Thymus (tissue), 14 donors: ENCODE measurements at places on chromosomes 1 and 21. TPM values are rescaled to one million over a fixed set of nuclear protein-coding genes. Genes with fewer than 3 reads are reported as not detected.

- H3K4me3 ChIP-seq, result no peak overlapping the region
- H3K36me3 ChIP-seq, result no peaks in the 10 kb centered on the region
- H3K27me3 ChIP-seq, result no peaks in the 10 kb centered on the region
- H3K4me1 ChIP-seq, result no peaks in the 10 kb centered on the region
- no peak for DNase-seq
These were observed 817.8 kb upstream of the CXADR start for GRCh38 chr21:16695074-16695473.

DNA sequence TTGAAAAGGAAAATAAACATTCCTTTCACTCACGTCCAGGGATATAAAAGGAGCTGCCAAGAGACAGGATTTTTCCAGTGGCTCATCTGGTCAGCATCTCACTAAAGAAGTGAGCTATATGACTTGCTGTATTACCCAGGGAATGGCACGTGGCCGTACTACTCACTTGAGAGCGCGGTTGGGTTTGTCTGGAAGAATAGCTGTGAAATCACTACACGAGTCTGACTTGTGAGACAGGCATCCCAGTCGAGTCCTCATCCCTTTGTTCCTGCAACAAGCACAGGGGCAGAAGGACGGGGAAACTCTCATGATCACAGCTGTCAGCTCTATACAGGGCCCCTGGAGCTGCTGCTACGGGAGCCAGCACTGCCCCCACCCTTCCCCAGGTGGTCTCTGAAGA lies 17.7 kb downstream of the RGS8 start:
- H3K4me1 ChIP-seq, result no peaks in the 10 kb centered on the region
- H3K36me3 ChIP-seq, result no peaks in the 10 kb centered on the region
- DNase-seq, result no peak
- no peak overlapping the region for H3K4me3 ChIP-seq
- no peak overlapping the region for H3K27ac ChIP-seq

DNA sequence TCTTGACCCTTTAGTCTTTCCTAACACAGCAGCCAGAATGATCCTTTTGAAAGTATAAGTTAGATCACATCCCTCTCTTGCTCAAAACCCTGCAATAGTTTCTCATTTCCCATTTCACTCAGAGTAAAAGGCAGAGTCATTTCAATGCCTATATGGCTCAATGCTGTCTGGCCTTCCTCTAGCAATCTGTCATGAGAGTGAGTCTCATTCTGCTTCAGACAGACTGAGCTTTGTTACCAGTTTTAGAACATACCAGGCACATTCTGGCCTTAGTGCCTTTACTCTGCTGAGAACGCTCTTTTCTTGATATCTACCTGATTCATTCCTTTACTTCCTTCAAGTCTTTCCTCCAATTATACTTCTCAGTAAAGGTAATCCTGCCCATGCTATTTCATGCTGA lies 372.8 kb upstream of the PKN2 start:
- H3K36me3 ChIP-seq, result no peaks in the 10 kb centered on the region
- DNase-seq, result no peak
- H3K4me1 ChIP-seq, result no peaks in the 10 kb centered on the region
- no peaks in the 10 kb centered on the region for H3K27me3 ChIP-seq
- H3K4me3 ChIP-seq, result no peak overlapping the region

- no peaks in the 10 kb centered on the region for H3K4me1 ChIP-seq
- no peak overlapping the region for H3K4me3 ChIP-seq
- peak; percentile 30 for DNase-seq
- no peaks in the 10 kb centered on the region for H3K27me3 ChIP-seq
- peaks cover 64% of the 10 kb centered on the region for H3K36me3 ChIP-seq
These were observed 89.8 kb downstream of the TMEM200B start for GRCh38 chr1:29033829-29034466.

Gene DCDC2B
- not detected for total RNA-seq

DNA sequence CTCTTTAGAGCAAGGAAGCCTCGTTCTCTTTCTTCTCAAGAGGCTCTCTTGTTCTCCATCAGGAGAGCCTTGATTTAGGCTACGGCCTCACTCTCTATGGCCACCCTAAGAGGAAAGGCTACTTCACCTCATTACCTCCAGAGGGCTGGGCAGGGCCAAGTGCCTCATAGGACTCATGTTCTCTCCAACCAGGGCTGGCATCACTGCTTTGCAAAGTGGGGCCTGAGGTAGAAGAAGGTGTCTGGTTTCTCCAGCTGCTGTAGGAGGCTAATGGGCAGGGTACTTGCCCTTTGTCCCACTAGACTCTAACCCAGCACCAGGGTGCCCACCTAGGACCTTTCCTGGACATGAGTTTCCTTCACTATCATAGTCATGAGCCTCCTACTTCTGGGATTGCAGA lies 2.1 kb upstream of the ATXN7L2 start:
- no peak overlapping the region for H3K27ac ChIP-seq
- no peak overlapping the region for H3K4me3 ChIP-seq
- peaks cover 8% of the 10 kb centered on the region for H3K36me3 ChIP-seq
- DNase-seq, result no peak
- peaks cover 59% of the 10 kb centered on the region for H3K27me3 ChIP-seq
- peaks cover 21% of the 10 kb centered on the region for H3K4me1 ChIP-seq

DNA sequence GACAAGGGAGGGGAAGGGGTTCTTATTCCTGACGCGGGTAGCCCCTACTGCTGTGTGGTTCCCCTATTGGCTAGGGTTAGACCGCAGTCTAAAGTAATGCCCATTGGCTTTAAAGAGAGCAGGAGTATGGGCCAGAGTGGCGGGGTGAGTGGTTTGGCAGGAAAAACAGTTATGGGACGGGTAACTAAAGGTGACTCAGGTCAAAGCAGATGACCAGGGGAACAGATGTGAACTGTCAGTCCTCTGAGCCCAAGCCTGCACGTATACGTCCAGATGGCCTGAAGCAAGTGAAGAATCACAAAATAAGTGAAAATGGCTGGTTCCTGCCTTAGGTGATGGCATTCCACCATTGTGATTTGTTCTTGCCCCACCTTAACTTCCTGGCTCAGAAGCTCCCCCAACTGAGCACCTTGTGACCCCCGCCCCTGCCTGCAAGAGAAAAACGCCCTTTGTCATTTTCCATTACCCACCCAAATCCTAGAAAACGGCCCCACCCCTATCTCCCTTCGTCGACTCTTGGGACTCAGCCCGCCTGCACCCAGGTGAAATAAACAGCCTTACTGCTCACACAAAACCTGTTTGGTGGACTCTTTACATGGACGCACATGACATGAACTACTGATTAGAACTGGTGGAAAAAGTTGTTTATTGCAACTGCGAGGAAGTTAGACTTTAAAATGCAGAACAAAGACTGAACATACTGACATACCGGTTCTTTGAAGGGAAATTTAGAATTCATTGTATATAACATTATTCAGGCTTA lies 758 bp upstream of the ATAD3B start:
- peak overlapping the region; percentile 77 for H3K27ac ChIP-seq
- H3K36me3 ChIP-seq, result no peaks in the 10 kb centered on the region
- H3K4me1 ChIP-seq, result peaks cover 8% of the 10 kb centered on the region
- peak overlapping the region; percentile 89 for H3K4me3 ChIP-seq
- no peak for DNase-seq

Gene DDI2
- 7.4 TPM for total RNA-seq

GRCh38 chr1:222373831-222374602 lies 173.9 kb downstream of the HHIPL2 start:
- no peak overlapping the region for H3K4me3 ChIP-seq
- no peaks in the 10 kb centered on the region for H3K36me3 ChIP-seq
- no peak overlapping the region for H3K27ac ChIP-seq

Gene FCAMR
- total RNA-seq, result 0.19 TPM

GRCh38 chr1:224616756-224617409 lies 766 bp downstream of the CNIH3 start:
- H3K27me3 ChIP-seq, result peaks cover 49% of the 10 kb centered on the region
- DNase-seq, result no peak
- H3K4me1 ChIP-seq, result peaks cover 4% of the 10 kb centered on the region
- H3K27ac ChIP-seq, result no peak overlapping the region

Gene LENEP
- 0.09 TPM for total RNA-seq

Gene FAM167B
- 1.2 TPM for total RNA-seq

Gene ZNF593OS
- not detected for total RNA-seq

DNA sequence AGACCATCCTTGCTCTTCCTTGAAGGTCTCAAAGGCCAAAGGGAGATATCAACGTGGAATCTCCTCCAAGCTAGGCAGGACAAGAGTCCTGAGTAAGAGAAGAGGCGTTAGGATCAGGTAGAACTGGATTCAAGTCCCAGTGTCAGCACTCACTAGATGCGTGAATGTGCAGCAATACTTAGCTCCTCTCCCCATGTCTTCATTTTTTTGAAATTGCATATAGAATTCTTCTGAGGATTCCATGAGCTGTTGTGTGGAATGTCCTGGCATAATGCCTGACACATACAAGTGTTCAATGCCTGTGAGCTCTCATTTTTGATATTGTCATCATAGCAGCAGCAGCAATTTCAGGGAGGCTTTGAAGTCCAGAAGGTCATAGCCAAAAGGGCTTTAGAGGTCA lies 333.2 kb downstream of the KCNH1 start:
- no peak overlapping the region for H3K4me3 ChIP-seq
- no peaks in the 10 kb centered on the region for H3K36me3 ChIP-seq
- H3K4me1 ChIP-seq, result no peaks in the 10 kb centered on the region
- no peaks in the 10 kb centered on the region for H3K27me3 ChIP-seq

GRCh38 chr1:115814685-115815398 lies 26.1 kb downstream of the NHLH2 start:
- H3K4me1 ChIP-seq, result no peaks in the 10 kb centered on the region
- H3K27ac ChIP-seq, result no peak overlapping the region
- DNase-seq, result no peak
- H3K27me3 ChIP-seq, result no peaks in the 10 kb centered on the region
- H3K4me3 ChIP-seq, result no peak overlapping the region

GRCh38 chr21:38303300-38303699 lies 46.5 kb downstream of the KCNJ15 start:
- peaks cover 4% of the 10 kb centered on the region for H3K4me1 ChIP-seq
- H3K27me3 ChIP-seq, result no peaks in the 10 kb centered on the region
- no peak overlapping the region for H3K27ac ChIP-seq
- no peak overlapping the region for H3K4me3 ChIP-seq
- DNase-seq, result no peak
- no peaks in the 10 kb centered on the region for H3K36me3 ChIP-seq

DNA sequence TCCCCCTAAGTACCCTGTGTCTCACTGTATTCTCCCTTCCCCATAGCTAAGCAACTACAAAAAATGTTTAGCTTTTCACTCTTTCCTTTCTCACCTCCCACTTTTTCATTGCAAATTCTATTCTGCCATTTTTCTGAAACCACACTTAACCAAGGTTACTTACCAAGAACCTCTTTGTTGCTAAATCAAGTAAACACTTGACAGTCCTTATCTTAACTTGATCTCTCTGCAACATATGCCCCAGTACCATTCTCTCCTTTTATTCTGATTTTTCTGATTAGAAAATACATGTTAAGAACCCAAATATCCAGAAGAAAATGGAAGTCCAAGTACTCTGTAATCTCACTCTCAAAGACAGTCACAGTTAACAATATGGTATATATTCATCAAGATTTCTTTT lies 16.0 kb downstream of the EVI5 start:
- H3K27ac ChIP-seq, result no peak overlapping the region
- no peak for DNase-seq
- no peak overlapping the region for H3K4me3 ChIP-seq
- H3K36me3 ChIP-seq, result no peaks in the 10 kb centered on the region

Gene MANEAL
- total RNA-seq, result 1.5 TPM

DNA sequence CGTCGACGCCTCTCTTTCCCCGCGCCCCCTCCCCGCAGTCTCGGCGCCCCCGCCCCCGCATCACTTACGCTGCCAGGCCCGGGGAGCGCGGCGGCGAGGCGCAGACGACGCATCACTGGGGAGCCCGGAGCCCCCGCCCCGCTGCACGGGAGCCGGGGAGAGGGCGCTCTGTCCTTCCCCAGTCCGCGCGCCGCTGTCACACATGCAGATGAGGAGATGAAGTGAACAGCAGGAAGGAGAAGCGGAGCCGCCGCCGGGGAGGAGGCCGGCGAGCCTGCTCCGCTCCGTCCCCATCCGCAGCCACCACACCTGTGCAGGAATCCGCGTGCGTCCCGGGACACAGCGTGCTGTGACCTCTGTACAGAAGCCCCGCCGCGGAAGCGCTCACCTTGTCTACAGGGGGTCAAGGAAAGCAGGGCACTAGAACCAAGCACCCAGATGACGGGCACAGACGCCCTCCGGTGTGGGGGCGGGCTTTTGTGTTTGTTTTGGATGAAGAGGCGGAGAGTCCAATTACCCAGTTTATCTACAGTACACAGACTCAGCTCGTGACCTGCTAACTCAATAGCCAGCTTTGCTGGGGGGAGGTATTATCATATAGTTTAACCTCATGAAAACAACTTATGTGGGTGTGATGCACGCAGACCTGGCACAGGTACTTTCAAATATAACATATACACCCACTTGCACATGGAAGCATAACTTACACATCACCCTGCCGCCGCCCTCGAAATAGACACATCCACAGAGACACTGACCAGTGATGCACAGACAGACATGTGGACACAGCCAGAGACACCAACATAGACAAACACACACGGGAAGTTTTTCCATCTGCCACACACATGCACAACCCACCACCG lies 12.4 kb downstream of the KLHDC8A start:
- no peaks in the 10 kb centered on the region for H3K36me3 ChIP-seq
- DNase-seq, result no peak
- H3K4me3 ChIP-seq, result no peak overlapping the region
- no peak overlapping the region for H3K27ac ChIP-seq
- H3K4me1 ChIP-seq, result peaks cover 3% of the 10 kb centered on the region

DNA sequence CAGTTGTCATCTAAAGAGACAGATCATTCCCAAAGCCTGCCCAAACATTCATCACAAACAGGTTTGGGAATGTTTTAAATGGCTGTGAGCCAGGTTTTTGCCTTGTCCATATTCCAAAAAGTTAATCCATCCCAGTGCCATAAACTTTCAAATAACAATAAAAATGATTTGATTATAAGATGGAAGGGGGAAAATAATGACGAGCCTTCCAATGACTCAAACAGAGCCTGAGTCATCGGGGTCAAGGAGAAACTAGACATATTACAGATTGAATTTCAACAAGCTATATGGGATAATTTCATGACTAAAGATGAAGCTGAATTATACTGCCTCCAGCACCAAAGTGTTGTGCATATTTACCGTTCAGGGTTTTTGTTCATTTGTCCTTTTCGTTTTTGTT lies 195.8 kb upstream of the PKN2 start:
- no peaks in the 10 kb centered on the region for H3K36me3 ChIP-seq
- H3K27me3 ChIP-seq, result no peaks in the 10 kb centered on the region
- no peaks in the 10 kb centered on the region for H3K4me1 ChIP-seq
- DNase-seq, result no peak
- no peak overlapping the region for H3K4me3 ChIP-seq
- no peak overlapping the region for H3K27ac ChIP-seq

DNA sequence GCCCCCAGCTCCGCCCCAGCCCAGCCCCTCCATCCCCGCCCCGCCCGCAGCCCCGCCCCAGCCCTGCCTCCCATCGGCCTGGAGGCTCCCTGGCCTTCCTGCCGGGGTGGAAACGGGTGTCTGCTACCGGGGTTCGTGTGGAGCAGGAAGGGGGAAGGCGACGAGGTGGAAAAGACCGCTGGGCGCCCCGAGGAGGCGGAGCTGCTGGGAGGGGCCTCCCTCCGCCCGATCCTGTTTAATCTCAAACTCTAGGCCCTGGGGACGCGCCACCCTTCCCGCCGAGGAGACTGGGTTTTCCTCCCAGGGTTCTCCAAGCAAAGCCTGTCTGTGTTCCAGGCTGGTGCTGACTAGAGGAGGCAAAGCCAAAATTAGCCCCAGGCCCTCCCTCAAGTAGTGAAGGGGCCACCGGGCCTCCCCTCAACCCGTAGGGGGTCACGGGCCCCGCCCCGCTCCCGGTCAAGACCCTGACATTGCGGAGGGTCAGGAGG lies 16.2 kb upstream of the TTLL10 start:
- peak; percentile 34 for DNase-seq
- peak overlapping the region; percentile 83 for H3K4me3 ChIP-seq
- H3K27ac ChIP-seq, result peak overlapping the region; percentile 94
- H3K4me1 ChIP-seq, result peaks cover 6% of the 10 kb centered on the region
- no peaks in the 10 kb centered on the region for H3K36me3 ChIP-seq
- H3K27me3 ChIP-seq, result peaks cover 11% of the 10 kb centered on the region

Gene TMEM53
- 2.7 TPM for total RNA-seq
